CD4-positive, alpha-beta T cell treated with Interferon alpha-2 for 1 hour (primary cell): ENCODE measurements at places on chromosomes 6 and 20.

GRCh38 chr6:148793721-148794120 lies 46.9 kb downstream of the UST start:
- no peak for DNase-seq

GRCh38 chr6:50608421-50608820 lies 104.9 kb upstream of the TFAP2D start:
- no peak for DNase-seq

DNA sequence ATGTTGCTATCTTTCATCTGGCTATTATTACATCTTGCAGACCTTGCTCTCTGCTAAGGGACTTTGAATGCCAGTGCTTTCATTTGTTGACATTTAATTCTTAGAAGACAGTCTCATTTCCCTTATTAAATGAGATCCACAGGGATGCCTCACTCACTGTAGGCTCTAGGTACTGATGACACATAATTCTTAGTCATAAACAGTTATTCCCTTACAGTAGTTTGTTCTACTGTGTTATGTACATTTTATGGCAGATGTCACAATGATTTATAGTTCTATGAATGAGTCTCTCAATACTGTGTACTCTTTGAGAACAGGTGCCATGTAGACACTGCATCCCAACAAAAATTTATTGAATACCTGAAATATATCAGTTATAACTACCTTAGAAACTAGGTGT lies 70.3 kb downstream of the FAM83B start:
- DNase-seq: no peak

DNA sequence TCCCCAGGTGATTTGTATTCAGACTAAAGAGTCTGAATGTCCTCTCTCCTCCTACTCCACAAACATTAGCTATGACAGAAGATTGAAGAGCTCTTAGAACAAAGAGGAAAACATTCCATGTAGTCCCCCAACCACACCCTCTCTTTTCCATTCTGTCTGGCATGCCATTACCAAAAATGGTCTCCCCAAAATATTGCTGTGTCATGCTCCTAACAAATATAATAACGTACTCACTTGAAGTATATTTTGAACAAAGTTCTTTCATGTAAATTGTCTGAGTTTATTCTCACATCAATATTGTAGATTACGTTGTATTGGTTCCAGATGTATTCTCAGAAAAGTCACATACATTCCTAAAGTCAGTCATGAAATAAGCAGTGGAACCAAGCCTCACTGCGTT lies 467.3 kb upstream of the IRAK1BP1 start:
- no peak for DNase-seq
